ENCODE measurements at places on chromosomes 2 and 18.

DNA sequence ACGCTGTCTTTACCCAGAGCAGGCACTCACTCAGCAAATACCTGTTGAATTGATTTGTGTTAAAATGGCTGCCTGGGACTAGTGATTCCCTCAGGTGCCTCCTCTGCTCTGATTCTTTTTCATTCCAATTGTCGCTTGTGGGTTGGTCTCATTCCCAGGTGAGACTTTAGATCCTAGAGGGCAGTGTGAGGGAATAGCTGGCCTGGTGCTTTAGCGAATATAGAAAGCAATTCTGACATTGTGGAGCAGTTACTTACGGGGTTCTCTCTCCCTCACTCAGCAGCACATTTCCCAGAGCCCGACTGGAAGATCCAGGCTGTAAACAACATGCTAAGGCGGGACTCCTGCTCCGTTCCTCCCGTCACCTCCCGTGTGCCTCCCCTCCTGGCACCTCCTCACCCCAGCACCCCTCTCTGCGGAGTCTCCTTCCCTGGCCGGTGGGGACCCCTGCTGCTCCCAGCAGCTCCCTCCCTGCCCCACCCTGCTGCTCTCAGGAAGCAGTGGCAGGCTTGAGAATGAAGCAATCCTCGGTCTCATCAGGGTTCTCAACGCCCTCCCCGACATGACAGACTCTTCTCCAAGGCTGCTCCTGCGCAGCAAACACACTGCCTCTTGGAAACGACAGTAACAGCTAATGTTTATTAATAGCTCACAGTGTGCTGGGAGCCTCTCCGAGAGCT is 26.9 kb downstream of the CELF4 start:
- DNase-seq = no peak

DNA sequence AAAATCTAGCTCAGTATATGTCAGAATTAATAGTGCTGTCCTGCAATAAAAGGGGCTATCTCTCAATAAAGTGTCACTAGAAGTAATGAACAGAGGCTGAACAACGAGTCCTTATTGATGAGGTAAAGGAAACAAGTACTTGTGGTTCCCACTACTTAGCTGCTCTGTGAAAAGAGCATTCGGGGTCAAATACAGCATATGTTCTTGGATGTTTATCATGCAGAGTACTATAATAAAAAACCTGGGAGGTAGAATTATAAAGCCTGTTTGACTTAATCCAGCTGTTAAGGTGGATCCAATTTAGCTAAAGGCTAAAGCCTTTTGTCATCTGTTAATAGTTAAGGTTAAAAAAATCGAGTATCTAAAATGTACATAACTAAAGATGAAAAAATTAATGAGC is 32.4 kb downstream of the SLC35F5 start:
- no peak for DNase-seq

GRCh38 chr2:43057742-43058725 is 168.4 kb downstream of the ZFP36L2 start:
- no peak for DNase-seq

GRCh38 chr2:214401580-214401979 is 9.3 kb upstream of the VWC2L start:
- DNase-seq = no peak

GRCh38 chr2:107584577-107584976 is 242.1 kb upstream of the RGPD4 start:
- no peak for DNase-seq

- no peak for DNase-seq
These were observed 74.2 kb downstream of the SH3BP4 start for GRCh38 chr2:235025800-235026536.

DNA sequence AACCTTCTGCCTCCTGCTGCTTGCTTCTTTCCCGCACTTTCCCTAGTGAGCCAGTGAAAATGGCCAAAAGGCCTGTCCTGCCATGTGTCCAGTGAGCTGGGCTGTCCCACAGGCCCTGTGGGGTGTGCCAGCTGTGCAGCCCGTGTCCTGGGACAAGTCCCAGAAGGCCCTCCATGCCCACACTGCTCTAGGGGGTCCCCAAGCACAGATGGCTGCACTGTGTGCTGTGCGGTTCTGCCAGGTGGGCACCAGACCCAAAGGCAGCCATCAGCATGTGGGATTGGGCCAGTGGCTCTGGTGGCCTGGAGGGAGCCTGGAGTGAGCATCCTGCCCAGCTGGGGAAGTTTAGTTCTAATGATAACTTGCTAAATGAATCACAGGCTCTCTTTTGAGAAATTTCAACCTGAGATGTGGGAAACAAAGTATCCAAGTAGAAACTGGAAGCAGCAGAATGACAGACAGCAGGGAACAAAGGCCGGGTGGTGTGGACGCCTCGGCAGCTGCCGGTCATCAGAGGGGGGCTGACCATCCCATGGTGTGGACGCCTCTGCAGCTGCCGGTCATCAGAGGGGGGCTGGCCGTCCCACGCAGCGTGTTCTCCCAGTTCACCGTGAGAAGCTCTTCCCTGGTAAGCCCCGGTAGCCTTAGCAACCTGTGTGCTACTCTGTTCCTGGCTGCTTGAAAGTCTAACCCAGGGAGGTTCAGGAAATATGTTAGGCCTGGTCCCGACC is 9.9 kb upstream of the CNDP2 start:
- DNase-seq = no peak

- DNase-seq = no peak
These were observed 316.1 kb upstream of the MYT1L start for GRCh38 chr2:2647141-2647541.

- DNase-seq = no peak
These were observed 49.4 kb upstream of the CWC22 start for GRCh38 chr2:180056367-180057118.

- DNase-seq = no peak
These were observed 485.4 kb downstream of the PARD3B start for GRCh38 chr2:205030695-205031094.

- DNase-seq = no peak
These were observed 222.8 kb upstream of the CDH7 start for GRCh38 chr18:65527879-65528633.

GRCh38 chr2:197167608-197168314 is 142.8 kb downstream of the ANKRD44 start:
- no peak for DNase-seq

DNA sequence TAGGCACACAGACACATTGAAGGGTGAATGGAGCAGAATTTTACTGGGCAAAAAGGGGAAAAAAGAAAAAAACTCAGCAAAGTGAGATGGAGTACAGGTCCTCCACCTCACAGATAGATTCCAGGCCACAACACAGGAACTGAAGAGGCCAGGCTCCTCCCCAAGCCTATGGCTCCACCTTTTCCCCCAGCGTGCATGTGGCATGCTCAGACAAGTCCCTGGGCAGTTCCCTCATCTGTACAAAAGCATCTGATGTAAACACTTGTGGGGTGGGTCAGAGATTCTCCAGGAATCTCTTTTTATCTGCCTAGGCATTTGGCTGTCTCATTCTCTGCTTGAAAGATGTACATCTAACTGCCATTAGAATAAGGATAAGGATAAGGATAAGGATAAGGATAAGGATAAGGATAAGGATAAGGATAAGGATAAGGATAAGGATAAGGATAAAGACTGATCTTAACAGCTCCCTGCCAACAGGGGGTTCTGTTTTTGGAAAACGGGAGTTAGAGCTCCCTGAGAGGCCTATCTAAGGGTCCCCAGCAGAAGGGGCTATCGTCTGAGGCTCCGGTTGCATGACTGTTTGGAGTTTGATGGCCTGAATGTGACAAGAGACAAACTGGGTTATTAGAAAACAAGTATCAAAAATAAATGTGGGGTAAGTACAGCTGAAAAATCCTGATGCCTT is 17.2 kb upstream of the ASXL3 start:
- no peak for DNase-seq

- no peak for DNase-seq
These were observed 70.6 kb upstream of the CTDP1 start for GRCh38 chr18:79608999-79609461.

DNA sequence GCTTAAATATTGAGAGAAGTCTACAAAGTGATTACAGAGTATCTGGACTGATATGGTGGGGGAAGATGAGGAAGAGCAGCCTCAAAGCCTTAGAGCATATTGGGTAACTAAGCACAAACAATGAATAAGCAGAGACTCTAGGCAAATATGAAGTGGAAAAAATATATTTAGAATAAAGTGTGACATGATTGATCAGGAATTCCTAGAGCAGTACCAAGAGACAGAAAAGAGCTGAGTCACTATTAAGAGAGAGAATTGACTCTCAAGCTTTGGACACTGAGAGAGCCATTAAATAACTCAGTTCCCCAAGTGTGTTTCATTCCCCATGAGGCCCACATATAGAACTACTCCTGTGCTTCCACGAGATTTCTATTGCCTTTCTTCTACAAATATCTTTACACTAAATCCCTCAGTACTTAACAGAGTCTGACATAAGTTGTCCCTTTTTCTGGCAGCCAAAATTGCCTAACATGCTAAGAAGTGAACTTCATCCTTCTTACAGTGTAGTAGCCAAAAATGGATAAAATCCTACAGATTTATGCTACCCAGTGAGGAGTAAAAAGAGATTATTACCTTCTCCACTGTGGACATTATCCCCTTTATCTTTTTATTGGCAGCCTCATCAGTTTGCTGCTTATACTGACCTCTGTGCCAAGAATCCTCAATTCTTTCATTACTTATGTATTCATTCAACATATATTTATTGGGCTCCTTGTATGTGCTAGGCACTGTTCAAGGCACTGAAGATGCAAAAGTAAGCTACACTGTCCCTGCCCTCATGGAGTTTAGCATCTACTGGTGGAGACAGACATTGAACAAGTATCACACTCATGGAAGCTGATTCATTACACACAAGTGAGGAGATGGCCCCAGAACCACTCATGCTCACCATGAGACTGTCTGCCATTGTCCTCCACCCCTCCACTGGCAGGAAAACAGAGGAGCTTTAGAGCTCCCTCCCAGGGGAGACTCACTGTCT is 45.4 kb downstream of the SLC40A1 start:
- no peak for DNase-seq

DNA sequence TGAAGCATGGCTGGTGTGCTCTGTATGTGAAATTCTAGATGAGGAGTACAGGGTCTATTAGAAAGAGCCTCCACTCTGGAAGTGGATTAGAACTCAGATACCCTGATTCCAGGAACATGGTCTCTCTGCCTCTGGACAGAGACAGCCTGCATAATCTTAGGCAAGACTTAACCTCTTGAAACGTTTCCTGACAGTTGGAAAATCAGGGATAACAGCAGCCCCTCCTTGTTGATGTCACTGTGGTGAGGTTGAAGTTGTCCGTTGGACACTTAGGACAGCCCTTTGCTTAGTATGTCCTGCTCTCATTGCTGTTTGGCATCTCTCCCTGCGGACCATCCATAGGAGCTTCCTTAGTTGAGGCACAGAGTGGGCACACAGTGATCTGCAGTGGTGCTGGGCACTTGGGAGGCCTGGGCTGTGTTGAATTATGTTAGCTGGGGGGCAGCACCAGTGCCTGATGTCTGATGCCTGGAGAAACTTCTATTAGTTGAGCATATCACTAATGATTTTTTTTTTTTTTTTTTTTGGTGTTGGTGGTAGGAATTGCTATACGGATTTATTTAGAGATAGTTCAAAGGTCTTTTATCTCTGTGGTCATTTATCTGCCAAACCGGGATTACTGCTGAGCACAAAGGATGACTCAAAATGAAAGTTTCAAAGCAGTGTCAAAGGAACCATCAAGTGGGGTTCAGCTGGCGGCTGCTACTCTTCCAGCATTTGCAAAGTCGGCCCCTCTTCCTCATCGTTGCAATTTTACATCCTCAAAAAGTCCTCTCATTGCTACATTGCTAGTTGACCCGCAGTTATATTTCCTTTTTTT is 28.8 kb downstream of the SETBP1 start:
- no peak for DNase-seq

DNA sequence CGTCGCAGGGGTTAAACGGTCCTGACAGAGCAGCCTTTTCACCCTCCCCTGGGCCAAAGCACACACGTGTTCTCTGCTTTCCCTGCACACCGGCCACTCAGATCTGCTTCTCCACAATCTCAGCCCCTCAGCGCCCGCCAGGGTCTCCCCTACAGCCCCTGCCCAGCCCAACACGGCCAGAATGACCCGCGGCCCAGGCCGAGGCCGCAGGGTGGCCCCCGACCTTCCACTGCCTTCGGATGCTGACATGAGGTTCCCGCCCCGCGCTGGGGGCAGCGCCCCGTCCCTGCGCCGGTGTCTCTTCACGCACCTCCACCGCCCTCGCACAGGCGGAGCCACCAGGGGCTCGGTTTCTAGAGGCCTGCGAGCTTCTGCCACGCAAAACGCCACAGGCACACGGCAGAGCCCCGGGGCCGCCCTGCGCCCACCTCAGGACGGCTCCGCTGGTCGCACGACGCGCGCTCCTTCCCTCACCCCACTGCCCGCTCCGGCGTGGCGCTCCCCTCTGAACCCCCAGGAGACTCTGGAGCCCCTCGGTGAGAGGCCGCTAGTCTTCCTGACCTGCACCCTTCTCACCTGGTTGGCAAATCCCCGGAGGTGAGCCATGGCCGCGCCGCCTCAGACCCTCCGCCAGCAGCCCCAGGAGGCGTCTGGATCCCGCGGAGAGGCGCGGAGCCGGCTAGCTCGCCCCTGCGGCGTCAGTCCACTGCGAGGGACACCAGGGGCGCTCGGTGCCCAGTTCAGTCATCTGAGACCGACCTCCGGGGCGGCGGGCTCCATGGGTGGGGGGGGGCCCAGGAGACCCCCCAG is 749 bp downstream of the STK25 start:
- DNase-seq = no peak

- no peak for DNase-seq
These were observed 3.6 kb downstream of the SOX11 start for GRCh38 chr2:5695654-5696403.

GRCh38 chr18:63042351-63042750 is 277.2 kb downstream of the BCL2 start:
- no peak for DNase-seq

DNA sequence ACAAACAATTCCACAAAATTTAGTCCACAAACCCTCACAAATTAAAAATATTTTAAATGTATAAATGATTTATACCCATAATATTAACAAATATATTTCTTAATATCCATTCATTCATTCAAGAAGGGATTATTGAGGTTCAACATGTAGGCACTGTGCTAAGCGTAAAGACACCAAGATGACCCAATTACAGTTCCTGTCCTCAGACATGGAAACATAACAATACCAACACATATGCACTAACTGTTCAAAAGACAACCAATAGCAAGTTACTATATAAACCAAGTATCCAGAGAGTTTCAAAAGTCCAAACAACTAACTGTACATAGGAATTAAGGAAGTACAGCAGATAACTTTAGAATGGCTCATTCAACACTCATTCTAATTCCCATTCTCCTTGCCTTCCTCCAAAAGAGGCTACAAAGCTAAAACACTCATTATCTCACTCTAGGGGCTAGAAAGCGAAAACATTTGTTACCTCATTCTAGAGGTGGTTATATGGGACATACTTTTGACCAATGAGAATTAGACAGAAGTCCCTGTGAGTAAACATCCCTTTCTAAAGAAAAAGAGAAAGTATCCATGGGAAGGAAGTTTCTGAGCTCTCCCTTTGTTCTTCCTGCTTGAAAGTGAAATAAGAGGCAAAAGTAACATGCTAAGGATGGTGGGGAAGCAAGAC is 292.4 kb downstream of the ZEB2 start:
- no peak for DNase-seq

DNA sequence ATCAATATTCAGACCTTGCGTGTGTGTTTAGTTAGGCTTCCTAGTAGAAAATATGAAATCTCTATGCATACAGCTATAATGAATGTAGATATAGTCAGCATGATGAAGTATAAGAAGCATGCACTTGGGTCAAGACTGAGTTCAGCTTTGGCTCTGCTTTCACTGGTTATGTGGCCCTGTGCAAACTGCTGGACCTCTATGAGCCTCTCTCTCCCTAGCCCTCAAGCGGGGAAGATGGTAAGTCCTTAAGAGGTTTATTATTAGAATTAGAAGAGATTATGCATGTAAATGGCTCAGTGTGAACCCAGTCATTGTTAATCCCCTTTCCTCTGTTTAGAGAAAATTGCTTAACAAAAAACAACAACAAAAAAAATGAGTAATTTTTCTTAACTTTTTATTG is 178.8 kb upstream of the NXPH2 start:
- DNase-seq = no peak
